Activated CD8-positive, alpha-beta T cell treated with anti-CD3 and anti-CD28 coated beads for 36 hours (primary cell): ENCODE measurements at places on chromosomes 12 and 14.
A peak's percentile ranks its signal among the peaks of the same experiment; 100 is the strongest.

GRCh38 chr12:77599782-77600467, 230.8 kb upstream of the NAV3 start:
- no peak overlapping the region for H3K4me3 ChIP-seq
- no peaks in the 10 kb centered on the region for H3K27me3 ChIP-seq
- no peak overlapping the region for H3K27ac ChIP-seq
- H3K36me3 ChIP-seq = no peaks in the 10 kb centered on the region
- DNase-seq = no peak

GRCh38 chr12:123726962-123727361, 14.8 kb downstream of the ATP6V0A2 start:
- no peak overlapping the region for H3K4me3 ChIP-seq
- DNase-seq = no peak
- H3K4me1 ChIP-seq = peaks cover 24% of the 10 kb centered on the region
- H3K27me3 ChIP-seq = no peaks in the 10 kb centered on the region
- no peak overlapping the region for H3K27ac ChIP-seq

DNA sequence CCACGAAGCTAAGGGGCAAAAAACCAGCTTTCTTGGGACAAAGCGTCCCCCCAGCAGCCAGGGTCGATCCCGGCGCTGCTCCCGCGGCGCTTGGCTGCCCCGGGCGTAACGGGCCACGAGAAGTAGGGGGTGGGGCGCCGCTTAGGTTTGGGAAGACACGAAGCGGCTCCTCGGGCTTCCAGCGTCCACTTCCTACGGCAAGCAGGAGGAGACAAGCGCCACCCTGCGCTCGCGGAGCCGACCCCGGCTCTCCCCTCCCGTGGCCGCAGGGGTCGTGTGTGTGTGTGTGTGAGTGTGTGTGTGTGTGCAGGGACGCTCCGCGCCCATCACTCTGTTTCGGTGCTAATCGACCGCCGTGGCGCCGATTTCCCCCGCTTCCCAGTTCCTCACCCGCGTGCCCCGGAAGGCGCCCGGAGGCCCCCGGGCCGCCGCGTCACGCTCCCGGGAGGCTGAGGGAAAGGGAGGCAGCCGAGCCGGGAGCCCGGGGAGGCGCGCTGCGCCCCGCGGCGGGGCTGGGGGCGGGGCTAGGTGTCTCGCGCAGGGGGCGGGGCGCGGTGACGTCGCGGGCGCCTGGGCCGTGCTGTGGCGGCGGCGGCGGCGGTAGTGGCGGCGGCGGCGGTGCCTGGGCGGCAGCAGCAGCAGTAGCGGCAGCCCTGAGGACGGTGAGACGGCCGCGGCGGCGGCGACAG, at the start of gene ERC1:
Gene ERC1 (plus strand): TSS at position 563 of the 689 bp plus-strand sequence. CDS start 36,681 bp downstream, outside the sequence.
- H3K4me3 ChIP-seq = peak within 1 kb of the TSS; percentile 85
- peaks cover 4% of the 10 kb centered on the region for H3K36me3 ChIP-seq
- H3K27ac ChIP-seq = peak within 1 kb of the TSS; percentile 91

- H3K27me3 ChIP-seq = peaks cover 2% of the 10 kb centered on the region
- DNase-seq = no peak
- no peak overlapping the region for H3K4me3 ChIP-seq
- H3K27ac ChIP-seq = no peak overlapping the region
- no peaks in the 10 kb centered on the region for H3K36me3 ChIP-seq
- peaks cover 8% of the 10 kb centered on the region for H3K4me1 ChIP-seq
Measured at GRCh38 chr12:70052931-70053497, 190.2 kb upstream of the CNOT2 start.

GRCh38 chr14:25092258-25092740, 42.4 kb upstream of the STXBP6 start:
- no peaks in the 10 kb centered on the region for H3K4me1 ChIP-seq
- H3K4me3 ChIP-seq = no peak overlapping the region
- peaks cover 25% of the 10 kb centered on the region for H3K27me3 ChIP-seq
- no peaks in the 10 kb centered on the region for H3K36me3 ChIP-seq
- no peak for DNase-seq
- no peak overlapping the region for H3K27ac ChIP-seq

DNA sequence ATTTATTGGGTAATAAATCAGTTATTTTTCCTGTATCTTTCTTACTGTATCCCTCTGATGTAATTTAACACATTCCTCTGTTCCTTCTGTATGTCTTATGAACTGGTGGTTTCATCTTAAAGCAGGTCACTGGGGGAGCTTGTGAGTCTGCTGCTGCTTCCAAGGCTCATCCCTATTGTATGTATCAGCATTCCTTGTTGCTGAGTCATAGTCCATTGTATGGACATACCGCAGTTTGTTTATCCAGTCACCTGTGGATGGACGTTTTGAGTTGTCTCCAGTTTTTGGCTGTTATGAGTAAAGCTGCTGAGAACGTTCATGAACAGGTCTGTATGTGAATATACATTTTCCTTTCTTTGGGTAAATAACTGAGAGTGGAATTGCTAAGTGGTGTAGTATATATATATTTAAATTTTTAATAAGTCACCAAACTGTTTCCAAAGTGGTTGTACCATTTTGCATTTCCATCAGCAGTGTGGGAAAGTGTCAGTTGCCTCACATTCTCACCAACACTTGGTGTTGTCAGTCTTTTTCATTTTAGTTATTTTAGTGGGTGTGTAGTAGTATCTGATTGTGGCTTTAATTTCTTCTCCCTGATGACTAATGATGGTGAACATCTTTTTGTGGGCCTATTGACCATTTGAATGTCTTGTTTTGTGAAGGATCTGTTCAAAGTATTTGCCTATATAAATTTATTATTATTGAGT, 82.7 kb downstream of the BEGAIN start:
- no peaks in the 10 kb centered on the region for H3K27me3 ChIP-seq
- H3K4me3 ChIP-seq = no peak overlapping the region
- no peak overlapping the region for H3K27ac ChIP-seq
- no peak for DNase-seq
- peaks cover 7% of the 10 kb centered on the region for H3K4me1 ChIP-seq
- H3K36me3 ChIP-seq = peaks cover 4% of the 10 kb centered on the region

DNA sequence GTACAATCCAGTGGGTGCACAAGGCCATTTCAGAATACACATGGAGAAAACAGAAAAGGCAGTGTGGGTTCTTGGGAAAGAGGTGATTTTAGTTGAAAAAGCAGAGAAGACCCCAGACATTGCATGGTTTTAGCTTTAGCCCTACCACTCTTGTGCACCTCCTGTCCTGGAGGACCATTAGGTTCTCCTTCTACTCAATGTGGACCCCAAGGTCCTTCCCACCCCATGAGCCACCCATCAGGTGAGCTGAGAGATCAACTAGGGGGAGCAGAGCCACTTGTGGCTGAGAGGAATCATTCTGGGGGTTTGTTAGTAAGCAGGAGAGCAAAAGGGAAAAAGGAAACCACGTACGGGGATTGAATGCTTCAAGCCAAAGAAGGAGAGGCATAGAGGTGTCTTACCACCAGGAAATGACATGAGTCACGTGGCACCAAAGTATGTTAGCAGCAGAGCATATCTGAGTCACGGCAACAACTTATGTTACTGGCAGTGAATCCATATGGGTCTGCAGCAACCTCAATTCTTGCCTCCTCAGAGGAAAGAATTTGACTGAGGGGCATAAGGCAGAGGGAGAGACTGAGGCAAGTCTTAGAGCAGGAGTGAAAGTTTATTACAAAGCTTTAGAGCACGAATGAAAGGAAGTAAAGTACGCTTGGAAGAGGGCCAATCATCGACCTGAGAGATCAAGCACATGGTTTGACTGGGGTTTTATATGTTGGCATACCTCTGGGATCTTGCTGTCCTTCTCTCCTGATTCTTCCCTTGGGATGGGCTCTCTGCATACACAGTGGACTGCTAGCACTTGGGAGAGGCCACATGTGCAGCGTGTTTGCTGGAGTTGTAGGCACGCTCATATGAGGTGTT, 73.9 kb downstream of the HSD17B6 start:
- no peak overlapping the region for H3K4me3 ChIP-seq
- DNase-seq = peak; percentile 62
- peak overlapping the region; percentile 56 for H3K27ac ChIP-seq
- no peaks in the 10 kb centered on the region for H3K27me3 ChIP-seq

- H3K27me3 ChIP-seq = no peaks in the 10 kb centered on the region
- H3K27ac ChIP-seq = peak overlapping the region; percentile 52
Measured at GRCh38 chr14:89186856-89187376, 230.1 kb downstream of the FOXN3 start.
